Activated T-helper 9 cell treated with anti-CD3 and anti-CD28 coated beads, Interleukin-2, amount 50 U/mL, for 16 hours (primary cell): ENCODE measurements at places on chromosomes 13 and 19.

- no peak for DNase-seq
Observed at GRCh38 chr13:91329733-91330132, 17.8 kb upstream of the MIR17HG start.

DNA sequence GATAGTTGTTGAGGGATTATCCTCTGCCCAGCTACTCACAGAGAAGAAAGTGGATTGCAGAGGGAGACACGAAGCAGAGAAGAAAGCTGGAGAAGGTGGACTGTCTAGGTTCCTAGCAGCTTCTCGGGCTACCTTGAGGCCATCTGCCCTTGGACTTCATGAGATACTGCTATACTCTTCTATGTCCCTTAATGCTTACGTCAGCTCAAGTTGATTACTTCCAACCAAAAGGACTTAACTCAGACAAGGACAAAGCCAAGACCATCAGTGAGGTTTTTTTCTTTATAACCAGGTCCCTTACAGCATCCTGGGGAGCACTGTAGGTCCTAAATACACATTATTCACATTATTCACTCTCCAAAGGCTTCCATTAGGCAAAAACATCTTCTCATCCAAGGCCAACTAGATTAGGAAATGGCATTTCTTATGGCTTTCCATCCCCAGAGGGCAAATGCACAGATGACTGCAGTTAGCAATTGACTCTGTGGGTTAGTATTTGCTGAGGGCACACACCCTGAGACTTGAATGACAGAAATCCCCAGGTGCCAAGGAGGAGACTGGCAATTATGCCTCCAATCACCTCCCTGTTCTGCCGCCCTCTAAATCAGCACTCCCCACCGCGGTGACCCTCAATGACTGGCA lies 4.1 kb upstream of the UBE2L5 start:
- DNase-seq = no peak

DNA sequence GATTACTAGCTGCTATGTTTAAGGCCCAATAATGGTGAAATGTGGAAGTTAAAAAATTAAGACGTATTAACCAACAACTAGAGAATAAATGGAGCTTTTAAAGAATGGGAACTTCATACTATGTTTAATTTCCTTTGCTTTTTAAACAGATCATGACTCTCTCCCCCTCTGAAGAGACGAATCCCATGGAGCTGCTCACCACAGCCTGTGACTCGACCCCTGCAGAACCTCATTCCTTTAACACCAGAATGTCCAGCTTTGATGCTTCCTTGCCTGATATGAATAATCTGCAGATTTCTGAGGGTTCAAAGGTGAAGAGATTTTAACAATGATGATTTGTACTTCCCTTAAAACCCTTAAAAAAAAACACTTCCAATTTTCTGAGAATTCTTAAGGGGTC lies 53.0 kb downstream of the ZAR1L start:
- DNase-seq = no peak

DNA sequence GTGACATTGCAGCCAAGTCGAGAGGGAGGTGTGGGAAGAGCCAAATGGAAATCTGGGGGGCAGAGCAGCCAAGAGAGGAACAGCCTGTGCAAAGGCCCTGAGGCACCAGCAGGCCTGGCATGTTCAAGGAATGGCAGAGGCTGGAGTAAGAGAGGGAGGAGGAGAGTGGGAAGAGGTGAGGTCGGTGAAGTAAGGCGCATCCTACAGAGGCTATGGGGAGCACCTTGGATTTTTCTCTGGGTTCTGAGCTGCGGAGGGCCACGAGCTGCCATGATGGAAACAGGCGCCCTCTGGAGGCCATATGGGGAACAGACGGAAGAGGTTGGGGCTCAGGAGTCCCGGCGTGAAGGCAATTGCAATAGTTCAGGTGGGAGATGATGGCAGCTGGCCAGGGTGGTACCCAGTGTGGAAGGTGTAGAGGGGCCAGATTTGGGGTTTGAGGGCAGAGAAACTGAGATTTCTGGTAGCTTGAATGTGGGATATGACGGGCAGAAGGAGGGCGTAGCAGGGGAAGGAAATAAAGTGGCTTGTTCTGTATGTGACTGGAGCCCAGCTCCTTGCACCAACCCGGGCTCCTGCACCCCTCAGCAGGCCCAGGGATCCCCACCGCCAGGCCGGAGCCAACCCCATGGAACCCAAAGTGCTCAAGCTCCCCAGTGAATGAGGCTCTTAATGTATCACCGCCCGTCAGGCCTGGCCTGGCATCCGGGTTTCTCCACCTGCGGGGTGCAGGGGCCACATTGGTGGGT lies 20.5 kb upstream of the STRN4 start:
- DNase-seq = peak; percentile 47

- DNase-seq = peak; percentile 67
Observed at GRCh38 chr19:49672131-49672919, 4.7 kb upstream of the PRMT1 start.
